ENCODE measurements at places on chromosomes 2 and 18.
A peak's percentile ranks its signal among the peaks of the same experiment; 100 is the strongest.

- peak; percentile 88 for DNase-seq
These were observed 57.2 kb downstream of the CALCRL start for GRCh38 chr2:187390891-187391290.

- peak; percentile 38 for DNase-seq
These were observed 37.2 kb downstream of the MBOAT2 start for GRCh38 chr2:8966123-8966908.

DNA sequence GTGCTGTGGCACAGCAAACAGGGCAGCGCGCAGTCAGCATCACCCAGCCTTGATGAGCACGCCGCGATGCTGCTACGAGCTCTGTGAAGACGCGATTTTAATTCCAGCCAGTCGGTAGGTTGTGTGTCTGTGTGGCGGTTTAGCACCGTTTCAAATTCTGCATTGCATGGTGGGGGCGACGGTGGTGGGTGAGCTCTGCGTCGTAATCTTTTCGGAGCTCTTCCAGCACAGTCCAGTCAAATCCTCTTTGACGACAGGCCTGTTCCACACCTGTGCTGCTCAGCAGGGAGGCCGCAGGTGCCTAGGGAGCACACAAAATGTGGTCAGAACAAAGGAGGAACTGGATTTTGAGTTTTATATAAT is 8.6 kb downstream of the ALLC start:
- DNase-seq: no peak

DNA sequence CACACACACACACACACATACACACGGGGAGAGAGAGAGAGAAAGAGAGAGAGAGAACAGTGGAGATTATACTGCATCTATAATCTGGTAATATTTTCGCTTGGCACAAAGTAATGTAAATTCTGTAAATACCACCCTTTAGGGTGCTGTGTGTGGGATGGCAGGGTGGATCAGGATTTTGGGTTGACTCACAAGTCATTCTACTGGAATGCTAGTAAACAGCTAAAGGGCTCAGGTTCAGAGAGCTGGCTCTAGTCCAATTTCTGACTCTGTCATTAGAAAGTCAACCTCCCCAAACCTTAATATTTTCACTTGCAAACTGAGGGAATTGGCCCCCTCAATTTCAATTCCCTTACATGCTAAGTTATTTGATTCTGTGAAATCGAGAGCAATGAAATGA is 308.3 kb downstream of the TSN start:
- no peak for DNase-seq

DNA sequence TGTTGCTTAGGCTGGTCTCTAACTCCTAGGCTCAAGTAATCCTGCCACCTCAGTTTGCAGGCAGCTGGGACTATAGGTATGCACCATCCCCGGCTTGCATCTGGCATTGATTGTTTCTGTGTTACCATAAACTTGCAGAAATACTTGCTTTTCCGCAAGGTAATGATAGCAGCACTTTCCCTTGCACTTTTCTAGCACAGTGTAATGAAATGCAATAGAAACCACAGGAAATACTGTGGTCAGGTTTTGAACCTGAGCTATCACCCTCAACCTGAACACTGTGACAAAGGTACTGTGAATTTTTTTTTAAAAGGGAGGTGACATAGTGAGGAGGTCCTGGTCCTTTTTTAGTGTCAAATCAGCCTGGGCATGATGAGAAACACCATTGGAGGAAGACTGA is 38.3 kb downstream of the DHRS9 start:
- no peak for DNase-seq

- DNase-seq: no peak
These were observed 77.8 kb downstream of the COL6A3 start for GRCh38 chr2:237336131-237336530.

- no peak for DNase-seq
These were observed 46.8 kb upstream of the SPOPL start for GRCh38 chr2:138454761-138455160.

- DNase-seq: no peak
These were observed 1992.5 kb upstream of the PIK3C3 start for GRCh38 chr18:39962546-39962945.

GRCh38 chr2:177669625-177670330 is 277.2 kb downstream of the AGPS start:
- no peak for DNase-seq

DNA sequence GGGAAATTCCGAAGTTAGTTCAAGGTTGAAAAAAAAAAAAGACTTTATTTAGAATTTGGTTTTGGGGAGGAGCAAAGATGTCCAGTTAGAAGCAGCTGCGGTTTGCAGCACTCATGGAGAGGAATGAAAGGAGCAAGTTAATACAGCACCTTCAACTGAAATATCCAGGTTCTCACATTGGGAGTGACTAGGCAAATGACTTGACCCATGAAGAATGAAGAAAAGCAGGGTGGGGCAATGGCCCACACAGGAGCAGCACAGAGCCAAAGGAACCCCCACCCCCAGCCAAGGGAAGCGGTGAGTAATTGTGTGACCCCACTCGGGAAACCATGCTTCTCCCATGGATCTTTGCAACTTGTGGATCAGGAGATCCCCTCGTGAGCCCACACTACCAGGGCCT is 32.8 kb downstream of the ZNF892 start:
- no peak for DNase-seq

- DNase-seq: no peak
These were observed 128.8 kb upstream of the BCL2L11 start for GRCh38 chr2:110991911-110992310.

- DNase-seq: peak; percentile 70
These were observed 208.7 kb upstream of the RASGRP3 start for GRCh38 chr2:33267756-33268155.

- no peak for DNase-seq
These were observed 798.1 kb downstream of the DCDC2C start for GRCh38 chr2:4501525-4501924.

DNA sequence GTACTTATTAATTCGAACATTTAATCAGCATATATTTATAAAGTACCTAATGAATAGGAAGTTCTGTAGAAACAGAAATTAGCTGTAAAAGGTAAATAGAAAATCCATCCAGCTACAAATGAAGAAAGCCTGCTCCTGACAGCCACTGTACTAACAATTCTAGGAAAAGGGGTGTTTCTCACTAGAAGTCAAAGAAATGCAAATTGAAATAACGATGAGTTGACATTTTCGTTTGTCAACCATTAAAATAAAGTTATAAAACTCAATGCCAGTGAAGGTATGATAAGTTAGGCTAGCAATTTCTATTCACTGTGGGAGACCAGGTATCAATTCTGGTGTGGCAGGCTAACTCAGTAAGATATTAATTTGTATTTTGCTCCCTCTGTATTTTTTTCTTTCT is 198.0 kb downstream of the ARL4C start:
- no peak for DNase-seq

GRCh38 chr2:200216310-200216709 is 90.2 kb upstream of the SPATS2L start:
- no peak for DNase-seq
